ENCODE measurements at places on chromosomes 3 and 15.
A peak's percentile ranks its signal among the peaks of the same experiment; 100 is the strongest.

DNA sequence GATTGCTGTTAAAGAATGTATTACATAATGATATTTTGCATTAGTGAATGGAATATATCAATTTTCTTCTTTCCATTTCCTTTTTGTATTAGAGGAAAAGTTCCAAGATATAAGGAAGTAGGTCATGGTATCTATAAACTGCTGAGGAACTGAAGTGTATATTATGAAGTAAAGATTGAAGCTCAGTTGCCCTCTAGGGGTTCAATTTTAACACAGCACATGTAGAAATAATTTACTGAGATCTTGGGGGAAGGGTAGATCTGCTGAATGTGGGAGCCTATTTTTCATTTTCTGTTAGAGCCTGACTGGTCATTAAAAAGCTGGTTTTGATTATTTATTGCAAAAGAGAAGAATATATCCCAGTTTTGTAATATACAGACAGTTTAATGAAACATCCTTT lies 45.2 kb downstream of the CMC1 start:
- DNase-seq = peak; percentile 18

DNA sequence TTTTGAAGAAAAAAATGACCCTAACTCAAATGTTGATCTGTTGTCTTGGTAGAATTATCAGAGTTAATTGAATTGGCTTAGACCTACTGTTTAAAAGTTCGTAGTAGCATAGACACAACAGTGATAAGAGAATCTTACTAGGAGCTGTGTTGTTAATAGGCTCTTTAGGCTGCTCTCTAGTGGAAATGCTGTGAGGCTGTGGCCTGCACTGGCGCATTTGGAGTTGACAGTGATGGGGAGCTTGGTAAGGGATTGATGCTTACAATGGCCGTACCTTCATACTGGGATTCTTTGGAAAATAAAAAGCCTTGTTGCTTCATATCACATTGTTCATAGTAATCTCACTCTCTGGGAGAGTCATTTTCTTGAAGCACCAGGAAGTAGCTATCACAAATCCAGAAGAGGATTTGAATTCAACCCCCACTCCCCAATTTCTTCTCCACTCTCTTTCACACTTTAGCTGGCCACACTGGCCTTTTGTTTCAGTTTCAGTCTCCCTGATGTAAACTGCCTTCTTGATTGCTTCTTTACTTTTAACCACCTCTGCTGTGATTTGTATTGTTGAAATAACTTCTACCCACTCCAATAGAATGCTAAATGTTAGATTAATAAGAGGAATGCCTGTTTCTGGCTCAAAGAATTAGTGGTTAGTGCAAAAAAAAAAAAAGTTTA lies 56.6 kb downstream of the CEP63 start:
- no peak for DNase-seq

GRCh38 chr15:38398134-38398533 lies 55.8 kb upstream of the FAM98B start:
- no peak for DNase-seq

DNA sequence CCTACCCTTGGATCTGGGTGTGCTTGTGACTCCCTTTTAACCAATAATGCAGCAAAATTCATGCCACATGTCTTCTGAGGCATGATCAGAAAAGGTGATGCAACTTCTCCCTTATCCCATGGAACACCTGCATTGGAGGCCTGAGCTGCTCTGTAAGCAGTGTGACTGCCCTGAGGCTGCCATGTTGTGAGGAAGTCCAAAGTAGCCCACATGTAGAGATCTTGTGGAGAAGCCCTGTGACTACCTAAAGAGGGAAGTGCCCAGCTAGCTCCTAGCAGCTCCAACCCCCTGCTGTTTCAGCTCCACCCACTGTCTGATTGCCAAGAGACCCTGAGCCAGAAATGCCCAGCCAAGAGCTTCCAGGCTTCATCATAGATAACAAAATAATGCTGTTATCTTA lies 6.4 kb upstream of the NR1D2 start:
- DNase-seq = no peak

- DNase-seq = no peak
Observed at GRCh38 chr3:115099134-115099985, 47.7 kb downstream of the ZBTB20 start.

DNA sequence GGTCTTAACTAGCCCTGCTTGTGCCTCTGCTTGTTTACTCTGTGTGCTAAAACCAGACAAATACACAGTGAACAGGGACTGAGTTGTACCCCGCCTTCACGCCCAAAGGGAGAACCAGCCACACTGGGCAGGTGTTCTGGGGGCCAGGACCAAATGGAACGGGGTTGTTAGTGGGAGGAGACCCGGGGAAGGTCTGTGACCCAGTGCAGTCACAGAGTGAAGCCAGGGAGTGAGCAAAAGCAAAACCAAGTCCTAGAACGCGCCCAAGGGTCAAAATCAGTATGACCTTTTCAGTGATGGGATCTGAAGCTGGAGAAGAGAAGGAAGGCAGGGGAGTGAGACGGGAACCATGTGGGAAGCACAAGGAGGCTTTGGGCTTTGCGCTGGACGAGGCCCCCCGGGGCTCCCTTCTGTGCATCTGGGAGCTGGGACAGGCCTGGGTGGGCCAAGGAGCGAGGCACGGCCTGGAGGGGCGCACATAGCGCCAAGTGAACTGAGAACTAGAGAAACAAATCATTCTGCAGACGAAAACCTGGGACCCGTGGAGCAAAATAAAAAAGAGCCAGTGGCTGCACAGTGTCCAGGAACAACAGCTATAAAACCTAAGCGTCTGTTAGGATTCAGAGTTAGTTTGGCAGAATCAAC lies 78.3 kb upstream of the ALDH1A3 start:
- DNase-seq = no peak

- DNase-seq = no peak
Observed at GRCh38 chr15:45641374-45641781, 6.5 kb downstream of the SQOR start.

DNA sequence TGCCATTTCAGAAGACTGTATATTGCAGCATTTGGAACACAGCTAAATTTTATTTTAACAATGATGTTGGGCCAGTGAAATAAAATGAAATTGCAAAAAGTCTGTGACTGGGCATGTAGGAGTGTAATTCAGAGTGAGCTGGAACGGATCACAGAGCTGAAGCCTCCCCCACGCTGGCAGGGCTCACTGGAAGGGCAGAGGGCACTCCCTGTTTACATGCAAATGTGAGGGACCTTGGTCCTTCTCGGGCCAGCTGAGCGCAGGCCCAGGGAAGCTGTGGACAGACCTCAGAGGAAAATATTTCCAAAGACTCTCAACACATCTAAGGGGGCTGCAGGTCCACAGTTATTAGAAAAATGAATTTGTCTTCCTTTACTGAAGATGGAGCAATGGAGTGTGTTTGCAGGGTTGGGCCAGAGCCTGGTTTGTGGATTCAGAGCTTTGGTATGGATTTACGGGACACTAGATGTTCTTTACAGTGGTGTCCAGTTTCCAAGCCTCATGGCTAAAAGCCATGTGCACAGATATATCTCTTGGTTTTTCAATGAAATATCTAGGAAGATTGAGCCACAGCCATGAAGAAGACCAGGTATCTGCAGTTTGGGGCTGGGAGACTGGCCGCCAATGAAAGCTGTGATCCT lies 32.0 kb downstream of the TRPM1 start:
- DNase-seq = no peak

DNA sequence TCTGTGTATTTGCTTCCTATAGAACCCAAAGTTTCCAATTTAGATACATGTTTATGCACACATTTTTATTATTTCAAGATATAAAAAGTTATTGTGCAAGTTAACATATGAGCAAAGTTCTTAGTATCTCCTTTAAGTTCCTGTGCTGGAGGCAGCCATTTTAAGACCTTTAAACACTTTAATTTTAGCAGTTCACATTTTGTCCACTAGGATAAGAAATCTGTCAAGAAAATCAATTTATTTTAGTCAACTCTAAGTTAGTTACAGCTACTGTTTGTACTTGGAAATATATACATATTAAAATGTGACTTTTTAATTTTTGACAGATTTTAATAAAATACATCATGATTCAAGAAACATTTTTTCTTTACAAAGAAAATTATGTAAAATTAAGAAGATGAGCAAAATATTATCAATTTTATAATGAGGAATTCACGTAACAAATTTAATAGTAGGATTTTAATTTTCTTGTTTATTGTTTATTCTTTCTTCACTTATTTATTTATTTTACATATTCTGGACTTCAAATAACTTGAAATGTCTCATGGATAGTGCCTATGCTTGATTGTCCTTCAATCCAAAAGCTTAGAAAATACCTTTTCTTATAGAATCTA lies 402.6 kb upstream of the GBE1 start:
- DNase-seq = no peak

DNA sequence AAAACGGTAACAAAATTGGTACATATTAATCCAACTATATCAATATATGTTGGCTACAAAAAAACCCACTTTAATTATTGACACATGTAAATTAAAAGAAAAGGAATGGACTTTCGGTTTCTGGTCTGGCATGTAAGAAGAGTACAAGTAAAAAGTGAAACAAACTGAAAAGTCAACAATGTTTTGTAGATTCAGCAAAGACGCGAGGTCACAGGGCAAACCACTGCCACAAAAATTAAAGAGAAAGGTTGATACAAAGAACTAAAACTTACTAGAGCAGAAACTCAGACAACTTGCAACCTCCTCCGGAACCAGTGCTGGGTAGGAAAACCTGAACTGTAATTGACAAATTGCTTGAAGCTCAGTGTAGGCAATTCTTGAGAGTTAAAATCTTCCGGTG lies 110.6 kb upstream of the ARPP21 start:
- no peak for DNase-seq

- no peak for DNase-seq
Observed at GRCh38 chr15:60779718-60780503, 301.0 kb upstream of the ICE2 start.

DNA sequence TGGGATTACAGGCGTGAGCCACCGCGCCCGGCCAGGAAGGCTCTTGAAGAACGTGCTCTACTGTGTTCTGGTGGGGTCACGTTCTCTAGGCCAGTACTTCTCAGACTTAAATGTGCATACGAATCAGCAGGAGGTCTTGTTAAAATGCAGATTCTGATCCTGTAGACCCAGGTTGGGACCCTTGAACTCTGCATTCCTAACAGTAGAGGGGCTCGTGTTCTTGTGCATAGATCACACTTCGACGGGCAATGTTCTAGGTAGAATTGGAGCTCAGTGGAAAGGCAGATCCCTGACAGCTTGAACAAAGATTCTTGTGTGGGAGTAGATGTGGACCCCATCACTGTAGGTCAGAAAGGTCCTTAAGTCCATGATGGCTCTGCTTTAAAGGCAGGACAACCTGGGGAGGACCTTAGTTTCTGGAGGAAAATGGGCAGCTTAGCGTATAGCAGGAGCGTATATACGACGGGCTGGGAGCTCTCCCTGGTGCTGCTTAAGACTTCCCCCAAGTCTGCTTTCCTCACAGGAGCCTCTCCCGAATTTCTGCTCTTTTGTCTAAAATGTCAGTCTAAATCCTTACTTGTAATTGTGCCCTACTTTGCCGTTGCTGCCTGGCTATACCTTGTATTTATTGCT lies 16.9 kb upstream of the FAM81A start:
- no peak for DNase-seq

- peak; percentile 38 for DNase-seq
Observed at GRCh38 chr3:9951126-9951525, 1.1 kb downstream of the PRRT3 start.

- DNase-seq = no peak
Observed at GRCh38 chr3:159620281-159620680, 368.4 kb upstream of the IL12A start.

- DNase-seq = no peak
Observed at GRCh38 chr3:59286791-59287531, 237.1 kb upstream of the CFAP20DC start.

- DNase-seq = no peak
Observed at GRCh38 chr3:6965881-6966280, 105.0 kb downstream of the GRM7 start.

GRCh38 chr15:29125382-29126207 lies 144.0 kb downstream of the NSMCE3 start:
- DNase-seq = no peak

- DNase-seq = no peak
Observed at GRCh38 chr3:104273046-104273649, 1093.6 kb upstream of the ALCAM start.

- DNase-seq = no peak
Observed at GRCh38 chr15:51398626-51399025, 57.2 kb downstream of the GLDN start.

DNA sequence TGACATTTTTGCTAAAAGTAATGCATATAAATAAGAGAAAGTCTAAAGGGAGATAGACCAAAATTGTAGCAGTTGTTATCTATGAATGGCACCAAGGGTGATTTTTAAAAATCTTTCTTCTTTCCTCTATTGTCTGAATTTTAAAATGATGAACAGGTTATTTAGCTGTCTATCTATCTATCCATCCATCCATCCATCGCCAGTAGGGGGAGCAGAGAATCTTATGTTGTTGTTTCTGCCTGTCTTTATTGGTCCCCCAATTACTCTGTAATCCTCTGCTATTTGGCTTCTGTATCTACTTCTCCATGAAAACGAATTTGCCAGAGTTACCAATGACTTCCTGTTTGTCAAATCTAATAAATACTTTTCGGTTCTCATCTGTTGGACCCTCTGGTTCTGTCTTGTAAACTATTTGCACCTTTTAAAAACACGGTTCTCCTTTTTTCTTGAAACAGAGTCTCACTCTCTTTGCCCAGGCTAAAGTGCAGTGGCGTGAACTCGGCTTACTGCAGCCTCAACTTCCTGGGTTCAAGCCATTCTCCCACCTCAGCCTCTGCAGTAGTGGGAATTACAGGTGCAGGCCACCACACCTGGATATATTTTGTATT lies 86.0 kb downstream of the ECT2 start:
- no peak for DNase-seq

DNA sequence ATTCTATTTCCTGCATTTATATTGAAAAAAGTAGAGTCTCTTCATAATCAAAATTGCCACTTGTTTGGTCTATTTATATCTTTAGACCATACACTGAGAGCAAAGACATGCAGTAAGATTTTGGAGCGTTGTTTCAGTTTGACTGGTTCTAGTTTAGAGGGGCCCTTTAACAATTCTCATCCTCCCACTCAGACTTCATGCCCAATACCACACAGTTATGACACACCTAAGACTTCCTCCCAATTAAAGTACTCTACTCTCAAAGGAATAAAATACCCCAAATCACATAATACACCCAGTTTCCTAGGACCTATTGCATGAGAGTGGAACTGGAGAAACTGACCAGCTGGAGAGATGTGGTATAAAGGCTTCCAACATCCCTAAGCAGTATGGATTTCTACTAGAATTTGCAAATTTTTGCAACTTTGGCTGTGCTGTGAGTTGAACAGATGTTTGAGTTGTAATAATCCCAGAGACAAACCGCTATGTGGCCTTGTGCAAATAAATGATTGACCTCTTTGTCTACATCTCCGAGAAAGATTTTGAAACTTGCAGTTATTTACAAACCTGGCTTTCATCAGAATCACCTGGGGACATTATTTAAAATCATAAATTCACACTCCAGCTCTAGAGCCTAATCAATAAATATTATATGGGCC lies 170.0 kb upstream of the ROBO2 start:
- DNase-seq = no peak
